Dorsolateral prefrontal cortex (tissue), 122 donors: ENCODE measurements at places on chromosomes 16 and 17. TPM values are rescaled to one million over a fixed set of nuclear protein-coding genes. Genes with fewer than 3 reads are reported as not detected.
A peak's percentile ranks its signal among the peaks of the same experiment; 100 is the strongest.

DNA sequence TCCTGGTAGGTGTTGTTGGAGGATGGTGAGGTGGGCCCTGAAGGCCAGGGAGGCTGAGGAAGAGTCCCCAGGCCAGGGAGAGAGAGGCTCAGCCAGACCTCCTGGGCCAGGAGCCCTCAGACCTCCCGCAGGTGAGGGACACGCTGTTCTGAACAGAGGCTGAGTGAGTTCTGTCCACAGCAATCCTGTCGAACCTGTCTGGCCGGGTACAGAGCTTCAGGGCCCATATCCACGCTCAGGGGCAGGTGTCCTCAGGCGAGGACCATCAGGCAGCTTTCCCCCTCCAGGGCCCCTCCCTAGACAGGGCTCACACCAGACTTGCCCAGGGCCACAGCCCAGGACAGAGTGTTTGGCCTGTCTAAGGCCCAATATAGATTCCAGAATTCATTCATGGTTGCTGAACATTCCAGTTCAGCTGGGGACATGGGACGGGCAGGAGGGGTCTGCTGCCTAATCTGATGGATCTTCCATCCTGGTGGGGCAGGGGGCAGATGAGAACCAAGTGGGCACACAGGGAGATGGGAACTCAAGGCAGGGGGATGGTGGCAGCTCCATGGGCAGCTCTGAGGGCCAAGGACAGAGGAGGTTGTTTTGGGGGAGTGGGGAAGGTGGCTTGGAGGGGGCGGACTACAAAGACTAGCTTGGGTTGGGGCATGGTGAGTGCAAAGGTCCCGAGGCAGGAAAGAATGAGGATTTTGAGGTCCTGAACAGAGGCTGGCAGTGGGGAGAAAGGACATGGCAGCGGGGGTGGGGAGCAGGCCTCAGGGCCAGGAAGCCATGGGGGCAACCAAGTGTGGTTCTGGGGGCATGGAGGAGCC is 23.4 kb upstream of the MPRIP start:
- DNase-seq: no peak

STAT5A gene
- 12.3 TPM for total RNA-seq

KRTAP4-5 gene
- not detected for total RNA-seq

GRCh38 chr17:69093279-69093789 is 32.6 kb upstream of the ABCA9 start:
- no peak for DNase-seq

KRTAP4-9 gene
- not detected for total RNA-seq

C17orf78 gene
- total RNA-seq: not detected

GRCh38 chr16:86863609-86864008 is 285.3 kb downstream of the FOXL1 start:
- DNase-seq: no peak

OR4D1 gene
- not detected for total RNA-seq

DNA sequence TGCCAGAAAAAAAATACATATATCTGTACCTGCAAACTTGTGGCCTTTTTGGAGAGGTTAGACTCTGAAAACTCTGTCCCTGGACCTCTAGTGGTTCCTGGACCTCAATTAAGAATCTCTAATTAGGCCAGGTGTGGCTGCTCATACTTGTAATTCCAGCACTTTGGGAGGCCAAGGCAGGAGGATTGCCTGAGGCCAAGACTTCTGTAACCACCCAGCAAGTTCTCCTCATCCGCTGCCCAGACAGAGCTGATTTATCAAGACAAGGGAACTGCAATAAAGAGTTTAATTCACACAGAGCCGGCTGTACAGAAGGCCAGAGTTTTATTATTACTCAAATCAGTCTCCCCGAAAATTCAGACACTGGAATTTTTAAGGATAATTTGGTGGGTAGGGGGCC is 4.2 kb downstream of the ASPA start:
- no peak for DNase-seq

ABCA9 gene
- total RNA-seq: 19.6 TPM

PFN1 gene
- 105 TPM for total RNA-seq

DNA sequence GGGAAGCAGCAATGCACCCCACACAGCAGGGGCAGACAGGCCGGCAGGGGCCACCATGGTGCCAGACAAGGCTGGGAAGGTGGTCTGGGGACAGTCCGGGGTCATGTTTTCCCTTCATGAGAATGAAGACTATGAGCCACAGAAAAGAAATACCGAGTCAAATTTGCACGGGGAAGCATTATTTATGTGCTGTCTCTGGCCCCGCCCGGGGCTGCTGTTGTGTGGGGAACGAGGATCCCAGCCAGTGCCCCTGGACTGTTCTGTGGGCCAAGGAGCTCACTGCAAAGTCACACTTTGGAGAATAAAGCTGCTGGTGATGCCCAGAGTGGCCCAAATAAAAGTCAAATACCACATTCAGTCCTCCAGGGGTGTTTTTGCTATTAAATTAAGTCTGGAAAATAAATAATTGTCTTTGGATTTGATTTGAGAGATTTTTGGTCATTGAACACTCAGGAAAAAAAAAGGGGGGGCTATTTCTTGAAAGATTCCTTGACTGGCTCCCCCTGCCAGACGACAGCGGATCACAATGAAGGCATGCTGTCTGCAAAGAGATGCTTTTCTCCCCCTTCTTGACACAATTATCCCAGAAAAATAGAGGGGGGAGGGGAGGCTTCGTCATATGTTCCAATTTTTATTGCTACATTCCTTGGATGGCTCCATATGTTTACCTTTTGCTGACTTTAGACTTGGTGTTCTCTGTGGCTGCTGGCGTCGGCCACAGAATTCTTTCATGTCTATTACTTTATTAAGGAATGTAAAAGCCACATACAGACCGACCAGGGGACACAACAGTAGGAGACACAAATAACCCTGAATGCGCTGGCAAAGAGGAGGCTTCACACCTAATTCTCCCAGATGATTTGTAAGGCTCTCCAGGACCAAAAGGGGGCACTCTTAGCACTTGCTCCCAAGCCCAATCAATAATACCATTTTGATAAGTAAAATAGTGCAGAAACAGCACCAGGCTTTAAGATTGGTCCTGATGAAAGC is 27.1 kb upstream of the ANKFN1 start:
- no peak for DNase-seq

MT1B gene
- not detected for total RNA-seq

KRTAP9-2 gene
- total RNA-seq: not detected

USP6 gene
- total RNA-seq: 2.0 TPM

- no peak for DNase-seq
These were observed 100.6 kb downstream of the TANGO6 start for GRCh38 chr16:68943961-68944360.

DNA sequence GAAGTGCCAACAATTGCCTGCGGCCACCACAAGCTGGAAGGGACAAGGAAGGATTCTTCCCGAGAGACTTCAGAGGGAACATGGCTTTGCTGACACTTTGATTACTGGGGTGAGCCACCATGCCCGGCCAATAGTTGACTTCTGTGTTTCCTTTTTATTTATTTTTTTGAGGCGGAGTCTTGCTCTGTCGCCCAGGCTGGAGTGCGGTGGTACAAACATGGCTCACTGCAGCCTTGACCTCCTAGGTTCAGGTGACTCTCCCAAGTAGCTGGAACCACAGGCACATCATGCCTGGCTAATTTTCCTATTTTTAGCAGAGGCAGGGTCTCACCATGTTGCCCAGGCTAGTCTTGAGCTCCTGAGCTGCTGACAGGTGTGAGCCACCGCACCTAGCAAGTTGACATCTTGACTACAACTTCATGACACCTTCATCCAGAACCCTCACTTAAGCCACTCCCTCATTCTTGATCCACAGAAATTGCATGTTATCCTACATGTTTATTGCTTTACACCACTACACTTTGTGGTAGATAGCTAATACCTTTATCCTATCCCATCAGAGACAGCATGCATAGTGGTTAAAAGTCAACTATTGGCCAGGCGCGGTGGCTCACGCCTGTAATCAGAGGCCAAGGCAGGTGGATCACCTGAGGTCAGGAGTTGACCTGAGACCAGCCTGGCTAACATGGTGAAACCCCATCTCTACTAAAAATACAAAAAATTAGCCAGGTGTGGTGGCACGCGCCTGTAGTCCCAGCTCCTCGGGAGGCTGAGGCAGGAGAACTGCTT is 16.1 kb upstream of the GPRC5C start:
- no peak for DNase-seq

EME1 gene
- total RNA-seq: 0.41 TPM

GRCh38 chr17:42682722-42683403 is 532 bp downstream of the CNTNAP1 start:
- no peak for DNase-seq

DNA sequence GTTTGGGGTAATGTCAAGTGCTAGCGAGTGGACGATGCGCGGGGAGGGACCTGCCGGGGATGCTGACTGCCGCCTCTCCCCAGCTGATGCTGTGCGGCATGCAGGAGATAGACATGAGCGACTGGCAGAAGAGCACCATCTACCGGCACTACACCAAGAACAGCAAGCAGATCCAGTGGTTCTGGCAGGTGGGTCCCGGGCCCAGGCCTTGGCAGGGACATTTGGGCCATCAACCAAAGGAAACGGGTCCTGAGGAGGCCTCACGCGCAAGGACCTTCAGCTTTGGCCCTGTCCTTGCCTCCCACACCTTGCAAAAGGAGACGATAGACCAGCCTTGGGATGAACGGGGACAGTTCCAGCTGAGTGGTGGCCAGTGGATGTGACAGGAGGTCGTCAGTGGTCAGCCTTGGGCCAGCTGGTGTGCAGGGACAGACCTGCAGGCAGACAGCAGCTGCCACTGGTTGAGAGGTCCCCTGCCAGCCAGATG is 13.6 kb upstream of the CLEC18A start:
- DNase-seq: peak; percentile 77

GRCh38 chr17:14672830-14673229 is 371.9 kb downstream of the HS3ST3B1 start:
- DNase-seq: no peak

DNA sequence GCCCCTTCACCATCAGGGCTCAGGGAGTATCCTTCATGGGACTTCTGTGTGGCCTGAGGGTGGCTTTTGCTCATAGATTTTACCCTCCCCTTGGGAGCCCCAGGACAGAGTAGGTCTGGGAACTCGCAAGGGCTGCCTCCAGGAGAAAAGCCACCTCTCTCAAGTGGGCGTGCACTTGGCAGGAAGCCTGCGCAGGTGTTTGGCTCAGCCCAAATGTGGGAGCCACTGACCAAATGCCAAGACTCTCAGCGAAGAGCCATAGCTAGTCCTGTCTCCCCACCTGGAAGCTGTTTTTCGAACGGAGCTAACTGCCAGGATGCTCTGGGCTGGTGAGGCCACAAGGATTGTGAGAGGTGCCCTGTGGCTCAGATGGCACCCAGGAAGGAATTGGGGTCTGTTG is 2.0 kb upstream of the HSD17B2 start:
- DNase-seq: no peak

GRCh38 chr16:82302042-82302727 is 132.2 kb upstream of the MPHOSPH6 start:
- no peak for DNase-seq

CLDN7 gene
- 0.85 TPM for total RNA-seq

CES4A gene
- total RNA-seq: 72.0 TPM

CRHR1 gene
- total RNA-seq: 23.2 TPM

- no peak for DNase-seq
These were observed 20.8 kb downstream of the ATP6V0D1 start for GRCh38 chr16:67460168-67460567.

- DNase-seq: no peak
These were observed 740 bp upstream of the CMIP start for GRCh38 chr16:81443688-81444447.

- DNase-seq: no peak
These were observed 32.9 kb upstream of the SOX9 start for GRCh38 chr17:72087876-72088275.

DNA sequence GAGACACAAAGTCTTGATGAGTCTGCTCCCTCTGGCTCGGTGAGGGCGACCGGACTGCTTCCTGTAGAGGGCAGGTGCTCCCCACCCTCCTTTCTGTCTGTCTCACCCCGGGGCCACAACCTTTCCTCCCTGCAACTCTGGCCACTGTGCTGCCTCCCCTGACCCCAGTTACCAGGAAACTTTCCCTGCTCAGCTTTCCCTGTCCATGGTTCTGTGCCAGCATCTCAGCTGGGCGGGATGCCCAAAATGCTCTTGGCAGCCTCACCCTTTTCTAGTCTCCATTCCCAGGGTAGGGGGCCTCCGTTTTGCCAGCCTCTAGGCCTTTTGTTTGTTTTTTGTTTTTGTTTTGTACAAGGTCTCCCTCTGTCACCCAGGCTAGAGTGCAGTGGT is 1.4 kb downstream of the PLD2 start:
- DNase-seq: peak; percentile 53

DNA sequence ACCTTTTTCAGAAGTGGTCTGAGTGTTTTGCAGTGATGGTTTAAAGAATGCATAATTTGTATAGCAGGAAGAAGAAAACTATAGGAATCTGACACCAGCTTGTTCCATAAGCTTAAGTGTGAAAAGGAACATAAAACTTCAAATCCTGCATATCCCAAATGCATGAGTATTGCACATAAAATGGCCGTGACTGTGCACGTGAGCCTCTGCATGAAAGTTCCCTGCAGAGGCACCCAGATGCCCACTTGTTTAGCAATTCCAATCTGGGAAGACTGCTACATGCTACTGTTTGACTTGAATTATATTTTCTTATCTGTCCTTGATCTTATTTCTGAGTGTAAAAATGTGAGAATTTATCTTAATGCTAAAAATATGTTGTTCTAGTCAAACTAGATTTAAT is 21.5 kb downstream of the MARCHF10 start:
- no peak for DNase-seq

TMC8 gene
- total RNA-seq: 5.0 TPM

- no peak for DNase-seq
These were observed 695.8 kb downstream of the TOX3 start for GRCh38 chr16:51851111-51851510.

DNA sequence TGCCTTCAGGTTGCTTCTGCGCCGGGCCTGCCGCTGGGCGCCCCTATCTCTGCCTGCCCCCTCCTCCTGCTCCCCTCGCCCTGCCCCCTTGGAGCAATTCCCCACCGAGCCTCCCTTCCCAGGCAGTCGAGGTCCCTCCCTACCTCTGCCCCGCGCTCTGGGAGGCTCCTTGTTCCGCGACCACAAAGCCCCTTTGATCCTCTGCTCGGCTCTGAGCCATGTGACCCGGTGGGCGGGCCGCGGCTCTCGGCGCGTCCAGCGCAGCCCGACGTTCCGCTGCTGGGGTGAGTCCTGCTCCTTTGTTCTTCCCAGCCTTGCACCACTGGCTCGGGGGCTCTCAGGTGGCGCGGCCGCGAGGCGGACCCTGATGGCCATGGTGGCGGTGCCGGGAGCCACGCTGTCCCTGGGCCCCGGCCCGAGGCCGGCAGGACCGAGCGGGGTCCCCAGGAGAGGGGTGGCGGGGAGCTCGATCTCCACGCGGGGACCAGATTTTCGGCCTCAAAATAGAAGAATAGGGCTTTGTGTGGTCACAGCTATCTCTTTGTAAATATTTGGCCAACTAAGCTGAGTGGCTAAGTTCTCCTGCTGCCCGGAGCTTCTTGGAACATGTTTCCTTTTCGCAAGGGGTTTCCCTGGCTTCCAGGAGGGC is 310.6 kb downstream of the SEC14L1 start:
- DNase-seq: peak; percentile 93

- DNase-seq: no peak
These were observed 12.8 kb downstream of the CDH16 start for GRCh38 chr16:66905633-66906539.

GRCh38 chr16:11576427-11577289 is 10.1 kb downstream of the LITAF start:
- no peak for DNase-seq

CD300A gene
- 5.0 TPM for total RNA-seq
